ENCODE measurements at places on chromosomes 2 and 18. TPM values are rescaled to one million over a fixed set of nuclear protein-coding genes. Genes with fewer than 3 reads are reported as not detected.

The CPS1 gene
- 5.1 TPM for total RNA-seq

The TMEM185B gene
- 54.6 TPM for total RNA-seq

DNA sequence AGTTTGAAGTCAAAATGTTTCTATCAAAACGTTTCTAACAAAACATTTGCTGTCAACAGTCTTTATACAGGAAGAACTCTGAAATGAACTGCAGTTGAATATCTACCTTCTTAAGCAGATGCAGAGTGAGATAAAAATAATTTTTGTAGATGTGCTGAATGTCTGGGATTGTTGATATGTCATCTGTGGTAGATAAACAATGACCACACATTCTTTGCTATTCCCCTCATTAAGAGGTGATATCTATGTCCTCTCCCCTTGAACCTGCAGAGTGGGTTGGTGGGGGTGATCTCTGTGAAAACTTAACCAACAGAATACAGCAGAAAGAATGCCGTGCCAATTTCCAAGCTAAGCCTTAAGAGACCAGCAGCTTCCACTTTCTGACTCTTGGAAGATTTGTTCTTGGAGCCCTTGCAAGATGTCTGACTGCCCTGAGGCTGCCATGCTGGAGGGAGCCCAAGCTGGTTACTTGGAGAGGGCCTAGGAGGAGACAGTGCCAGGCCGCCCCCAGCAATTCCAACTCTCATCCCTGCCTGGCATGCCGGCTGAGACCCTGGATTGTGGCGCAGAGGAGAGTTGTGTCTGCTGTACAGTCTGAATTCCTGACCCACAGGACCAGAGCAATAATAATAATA, 80.8 kb downstream of the COLEC12 start:
- no peak for DNase-seq

GRCh38 chr2:212708355-212708754, 169.8 kb upstream of the ERBB4 start:
- no peak for DNase-seq

DNA sequence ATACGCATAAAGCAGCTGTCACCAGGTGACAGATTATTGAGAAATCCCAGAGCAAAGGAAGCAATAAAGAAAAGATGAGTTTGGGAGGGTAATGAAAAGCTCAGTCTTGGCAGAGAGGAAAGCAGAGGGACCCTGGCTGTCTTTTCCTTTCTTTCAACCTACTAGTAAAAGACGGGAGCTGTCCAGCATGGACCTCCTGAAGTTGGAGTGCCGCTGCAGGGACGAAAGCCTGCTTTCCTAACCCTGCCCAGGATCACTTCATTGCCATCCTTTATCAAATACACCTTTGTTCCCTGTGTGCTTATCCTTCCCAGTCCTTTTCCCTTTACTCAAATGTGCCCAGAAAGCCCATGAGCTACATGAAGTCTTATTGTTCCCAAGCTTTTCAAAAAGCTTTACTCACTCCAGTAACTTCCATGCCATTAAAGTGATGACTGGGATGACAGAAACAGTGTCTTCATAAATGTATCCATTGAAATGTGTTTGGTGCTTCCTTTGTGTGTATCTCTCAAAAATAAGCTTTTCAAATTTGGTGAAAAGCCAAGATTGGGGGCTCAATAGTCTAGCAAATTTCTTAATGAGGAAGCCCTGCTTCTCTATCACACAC, 3.7 kb upstream of the SPR start:
- no peak for DNase-seq

DNA sequence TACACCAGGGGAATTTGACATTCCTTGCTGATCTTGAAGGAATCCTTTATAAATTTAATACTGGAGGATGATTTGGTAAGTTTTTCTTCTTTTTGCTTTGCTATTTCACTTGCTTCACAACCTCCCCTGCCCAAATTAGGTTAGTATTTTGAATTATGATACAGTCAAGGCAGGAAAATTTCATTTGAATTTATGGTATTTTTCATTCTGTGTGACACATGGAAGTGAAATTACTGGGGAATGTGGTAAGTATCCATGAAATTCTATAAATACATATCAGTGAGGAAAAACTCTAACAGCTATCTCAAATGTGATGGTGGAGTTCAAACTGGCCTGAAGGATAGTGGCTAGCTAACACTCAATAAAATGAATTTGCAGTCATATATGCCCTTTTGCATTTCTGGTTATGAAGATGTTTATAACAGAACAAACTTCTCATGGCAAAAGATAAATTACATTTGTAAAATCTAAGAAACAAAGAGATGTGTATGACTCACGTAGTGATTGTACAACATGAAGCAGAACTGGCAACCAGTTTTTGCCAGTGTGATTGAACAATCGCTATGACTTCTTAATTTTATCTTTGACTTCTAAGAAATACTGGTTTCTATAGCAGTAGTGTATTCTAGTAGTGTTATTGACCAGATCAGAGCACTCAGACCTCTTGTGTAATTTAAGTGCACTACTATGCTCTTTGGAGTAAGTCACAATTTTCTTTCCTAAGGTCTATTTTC, 152.6 kb downstream of the IKZF2 start:
- DNase-seq, result no peak

DNA sequence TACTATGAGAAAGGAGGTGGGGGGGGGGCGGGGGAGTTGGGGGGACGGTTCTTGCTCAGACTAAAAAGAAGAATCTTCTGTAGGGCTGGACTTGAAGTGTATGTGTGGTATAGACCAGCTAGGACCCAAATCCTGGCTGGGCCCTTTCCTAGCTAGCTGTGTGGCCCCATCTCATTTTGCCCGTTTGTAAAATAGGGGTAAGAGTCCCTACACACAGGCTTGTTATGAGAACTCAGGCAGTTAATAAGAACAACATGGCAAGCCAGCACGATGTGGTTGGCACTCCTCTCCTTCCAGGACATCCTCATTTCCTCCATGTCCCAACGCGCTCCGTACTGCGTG, 1.1 kb downstream of the EVA1A start:
- no peak for DNase-seq

Data from Panc1 (cell line).